Activated T-helper 1 cell treated with anti-CD3 and anti-CD28 coated beads, Interleukin-2, amount 50 U/mL, for 16 hours (primary cell): ENCODE measurements at places on chromosomes 6 and 20.

DNA sequence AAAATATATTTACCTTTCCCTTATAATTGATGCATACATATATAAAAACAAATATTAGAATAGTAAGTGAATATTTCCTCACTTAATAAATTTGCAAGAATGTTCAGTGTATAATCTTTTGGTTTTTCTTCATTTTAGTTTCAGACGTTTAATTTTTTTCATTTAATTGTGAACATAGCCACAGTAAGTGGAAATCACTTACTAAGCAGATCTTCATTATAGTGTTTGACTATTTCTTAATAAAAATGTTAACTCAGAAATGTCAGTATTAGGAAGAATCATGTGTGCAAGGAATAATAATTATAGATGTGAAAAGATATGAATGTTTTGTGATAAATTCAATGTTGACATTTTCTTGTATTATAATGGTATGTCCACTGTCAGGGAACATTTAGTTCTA is 27.4 kb downstream of the STXBP5 start:
- DNase-seq = no peak

DNA sequence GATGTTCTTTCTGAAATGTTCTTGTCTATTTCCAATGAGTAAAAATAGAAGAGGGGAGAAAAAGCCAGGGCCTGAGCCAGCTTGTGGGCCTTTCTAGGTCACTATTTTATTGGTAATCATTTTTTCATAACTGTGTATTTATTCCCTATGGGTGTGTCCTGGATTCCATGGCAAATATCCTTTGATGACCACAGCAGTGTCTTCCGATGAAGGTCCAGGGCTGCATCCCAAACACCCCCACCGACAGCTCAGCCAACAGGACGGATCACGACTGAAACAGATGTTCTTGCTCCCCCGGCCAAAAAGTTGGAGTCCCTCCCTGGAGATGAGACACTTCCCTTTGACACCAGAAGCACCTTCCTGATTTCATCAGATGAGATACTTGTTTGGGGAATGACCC is 105.4 kb upstream of the PLEKHG1 start:
- DNase-seq = no peak

GRCh38 chr6:170437719-170438401 is 115.2 kb downstream of the PSMB1 start:
- DNase-seq = no peak

DNA sequence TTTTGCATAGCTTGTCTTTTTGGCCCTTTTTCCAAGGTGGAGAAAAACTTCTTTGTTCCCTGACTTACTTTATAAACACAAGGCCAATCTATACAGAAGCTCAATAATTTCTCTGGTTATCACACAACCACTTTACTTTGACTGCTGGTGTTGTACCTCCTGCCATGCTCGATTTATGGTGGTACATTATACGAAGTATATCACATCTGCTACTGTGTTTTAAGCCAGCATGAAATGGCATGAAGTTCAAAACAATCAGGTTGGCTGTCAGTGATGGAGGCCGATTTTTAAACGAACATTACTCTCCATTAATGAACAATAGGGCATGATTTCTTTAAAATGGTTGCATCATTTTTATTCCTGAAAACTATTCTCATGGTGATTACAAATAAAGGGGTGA is 21.0 kb upstream of the ATXN1 start:
- DNase-seq = no peak

- no peak for DNase-seq
Observed at GRCh38 chr6:168280899-168281245, 38.7 kb downstream of the DACT2 start.

GRCh38 chr20:49507741-49508434 is 25.4 kb upstream of the KCNB1 start:
- DNase-seq = no peak
